Stimulated activated CD4-positive, alpha-beta T cell treated with anti-CD3 and anti-CD28 coated beads, Interleukin-15, amount 100 ng/mL, for 24 hours (primary cell): ENCODE measurements at places on chromosomes 7 and 10.

- peak; percentile 4 for DNase-seq
Observed at GRCh38 chr7:132394283-132395198, 181.7 kb downstream of the PLXNA4 start.

- no peak for DNase-seq
Observed at GRCh38 chr10:132546567-132547420, 9.2 kb downstream of the INPP5A start.

DNA sequence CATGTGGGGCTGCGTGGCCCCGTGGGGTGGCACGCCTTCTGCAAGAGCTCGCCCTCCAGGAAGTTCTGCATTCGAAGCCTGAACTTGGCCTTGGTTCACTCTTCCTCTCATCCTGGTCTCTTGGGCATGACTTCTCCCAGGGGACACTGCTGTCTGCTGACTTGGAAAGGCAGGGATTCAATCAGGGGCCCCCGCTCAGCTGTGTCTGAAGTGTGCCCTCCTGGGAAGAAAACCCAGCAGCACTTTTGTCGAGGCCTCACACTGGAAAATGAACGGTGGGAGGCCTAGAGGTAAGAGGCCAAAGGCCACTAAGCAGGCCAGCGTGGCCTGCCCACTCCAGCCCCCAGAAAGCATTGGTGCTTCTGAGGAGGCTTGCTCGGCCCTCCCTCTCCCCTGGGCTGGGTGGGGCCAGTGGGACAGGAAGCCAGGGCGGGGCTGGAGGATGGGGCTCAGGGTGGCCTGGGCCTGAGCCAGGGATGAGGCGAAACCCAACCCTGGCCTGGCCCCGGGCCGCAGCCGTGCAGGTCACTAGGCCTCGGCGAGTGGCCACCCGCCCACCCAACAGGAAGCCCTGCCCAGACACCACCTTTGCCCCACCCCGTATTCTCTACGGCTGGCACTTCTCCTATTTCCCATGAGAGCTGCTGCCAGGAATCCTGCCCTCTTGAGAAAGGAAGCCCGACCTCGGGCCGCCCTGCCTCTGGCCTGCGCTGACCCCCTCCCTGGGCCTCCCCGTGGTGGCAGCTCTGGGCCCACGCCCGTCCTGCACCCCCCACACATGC is 81.1 kb downstream of the ZMIZ1 start:
- DNase-seq, result peak; percentile 60

GRCh38 chr7:12759151-12759550 is 71.7 kb downstream of the ARL4A start:
- DNase-seq, result no peak

DNA sequence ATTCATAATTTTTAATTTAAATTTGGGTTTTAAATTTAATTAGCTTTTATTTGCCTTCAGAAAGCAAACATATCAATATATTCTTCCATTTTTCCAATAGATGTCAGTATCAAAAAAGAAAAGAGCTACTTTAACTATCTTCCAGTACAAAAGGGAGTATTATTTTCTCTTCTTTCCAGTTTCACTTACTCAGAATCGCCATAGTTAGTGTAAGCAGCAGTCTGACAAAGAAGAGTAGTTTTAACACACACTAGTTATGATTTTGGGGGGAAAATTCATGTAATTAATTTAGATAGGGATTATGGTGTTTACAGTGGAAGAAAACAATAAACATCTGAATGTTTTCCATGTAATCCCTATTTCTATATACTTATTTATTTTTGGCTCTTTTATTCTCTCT is 272.6 kb upstream of the DGKB start:
- DNase-seq, result no peak

- DNase-seq, result peak; percentile 27
Observed at GRCh38 chr7:44324481-44325200, 753 bp downstream of the CAMK2B start.

DNA sequence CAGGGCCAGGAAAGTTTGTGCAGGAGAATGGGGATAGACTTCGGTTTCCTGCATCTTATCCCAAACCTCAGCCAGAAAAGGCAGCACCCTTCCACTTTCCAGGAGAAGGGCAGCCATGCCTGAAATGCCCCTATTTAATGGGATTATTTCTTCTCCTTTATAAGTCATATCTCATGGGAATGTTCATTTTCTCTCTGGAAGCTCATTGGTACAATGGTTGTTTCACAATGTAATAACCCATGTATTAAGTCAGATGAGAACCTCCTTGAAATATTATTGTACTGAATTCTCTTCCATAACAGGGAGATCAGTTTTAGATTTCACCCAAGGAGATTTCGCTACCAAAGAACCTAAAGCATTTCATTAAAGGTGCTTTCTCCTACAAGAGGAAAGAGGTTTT is 457.5 kb downstream of the KCNMA1 start:
- DNase-seq, result no peak

- no peak for DNase-seq
Observed at GRCh38 chr7:5492020-5492635, 68.5 kb upstream of the TNRC18 start.
